Stimulated activated CD8-positive, alpha-beta memory T cell treated with anti-CD3 and anti-CD28 coated beads, Interleukin-7, amount 100 ng/mL, for 1 hour (primary cell): ENCODE measurements at places on chromosomes 11 and 22.

DNA sequence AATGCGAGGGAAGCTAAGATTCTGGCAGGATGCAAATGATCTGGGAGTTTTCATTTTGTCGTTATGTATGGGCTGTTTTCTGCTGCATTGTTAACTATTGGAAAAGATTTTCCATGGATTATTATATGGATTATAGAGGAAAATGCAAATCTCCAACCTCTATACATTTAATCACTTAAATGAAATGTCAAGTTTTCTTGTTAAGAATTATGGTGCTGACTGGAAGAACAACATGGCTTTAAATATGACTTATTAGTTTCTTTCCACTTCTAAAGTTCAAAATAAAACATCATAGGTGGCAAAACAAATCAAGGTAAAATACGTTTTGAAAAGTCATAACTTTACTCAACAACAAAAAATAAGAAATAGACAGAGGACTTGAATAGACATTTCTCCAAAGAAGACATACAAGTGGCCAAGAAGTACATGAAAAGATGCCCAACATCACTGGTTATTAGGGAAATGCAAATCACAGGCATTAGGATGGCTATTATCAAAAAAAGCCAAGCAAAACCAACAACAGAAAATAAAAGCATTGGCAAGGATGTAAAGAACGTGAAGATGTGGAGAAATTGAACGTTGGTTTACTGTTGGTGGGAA, 56.2 kb upstream of the CLDN5 start:
- DNase-seq: no peak

DNA sequence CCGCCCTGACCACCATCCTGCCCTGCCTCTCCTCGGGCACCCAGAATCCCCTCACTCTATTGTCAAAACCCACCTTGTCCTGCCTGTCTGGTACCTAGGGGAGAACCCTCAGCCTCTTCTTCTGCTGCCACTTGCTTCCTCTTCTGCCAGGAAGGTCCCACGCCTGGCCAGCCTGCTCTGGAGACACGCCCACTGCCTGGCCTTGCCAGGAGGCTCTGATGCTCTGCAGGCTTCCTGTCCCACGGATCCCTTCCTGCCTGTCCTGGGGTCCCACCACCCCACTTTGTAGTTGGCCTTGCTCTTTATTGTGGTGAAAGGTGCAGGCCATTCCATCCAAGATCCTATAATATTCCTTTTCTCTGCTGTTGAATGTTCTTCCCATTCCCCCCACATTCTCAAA, 63.4 kb downstream of the BMAL1 start:
- no peak for DNase-seq

- DNase-seq: no peak
Measured at GRCh38 chr11:19437760-19438159, 197.0 kb upstream of the E2F8 start.

- DNase-seq: no peak
Measured at GRCh38 chr11:45248501-45249011, 37.6 kb downstream of the SYT13 start.

DNA sequence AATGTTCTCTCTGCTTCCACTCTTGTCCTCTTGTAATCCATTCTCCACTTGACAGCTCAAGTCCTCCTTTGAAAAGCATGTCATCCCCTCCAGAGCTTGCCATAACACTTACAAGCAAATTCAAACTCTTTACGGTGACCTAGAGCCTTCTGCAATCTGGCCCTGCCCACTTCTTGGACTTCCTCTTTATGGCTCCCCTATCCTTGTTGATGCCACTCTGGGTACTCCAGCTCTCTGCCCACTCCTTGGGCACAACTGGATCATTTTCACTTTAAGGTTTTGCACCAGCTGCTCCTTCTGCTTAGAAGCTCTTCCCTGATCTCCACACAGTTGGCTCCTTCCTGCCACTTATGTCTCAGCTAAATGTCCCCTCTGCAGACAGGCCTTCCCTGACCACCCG, 217.9 kb downstream of the DSCAML1 start:
- no peak for DNase-seq

DNA sequence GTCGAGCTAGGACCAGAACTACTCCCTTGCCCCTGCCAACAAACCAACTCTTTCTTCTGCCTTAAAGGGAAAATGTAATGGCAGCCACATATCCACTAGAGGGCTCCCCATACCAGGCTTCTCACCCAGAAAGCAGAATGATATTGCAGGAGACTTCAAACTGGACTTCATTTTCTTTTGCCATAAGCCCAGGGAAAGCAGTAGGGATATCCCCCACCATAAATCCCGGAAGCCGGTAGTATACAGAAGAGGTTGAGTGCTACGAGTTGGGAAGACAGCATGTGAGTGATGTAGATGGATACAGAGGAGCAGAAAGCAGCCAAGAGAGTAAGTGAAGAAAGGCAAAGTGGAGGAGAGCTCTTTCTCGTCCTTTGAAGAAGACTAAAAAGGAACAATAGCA, 12.1 kb downstream of the PLAAT5 start:
- DNase-seq: peak; percentile 13

DNA sequence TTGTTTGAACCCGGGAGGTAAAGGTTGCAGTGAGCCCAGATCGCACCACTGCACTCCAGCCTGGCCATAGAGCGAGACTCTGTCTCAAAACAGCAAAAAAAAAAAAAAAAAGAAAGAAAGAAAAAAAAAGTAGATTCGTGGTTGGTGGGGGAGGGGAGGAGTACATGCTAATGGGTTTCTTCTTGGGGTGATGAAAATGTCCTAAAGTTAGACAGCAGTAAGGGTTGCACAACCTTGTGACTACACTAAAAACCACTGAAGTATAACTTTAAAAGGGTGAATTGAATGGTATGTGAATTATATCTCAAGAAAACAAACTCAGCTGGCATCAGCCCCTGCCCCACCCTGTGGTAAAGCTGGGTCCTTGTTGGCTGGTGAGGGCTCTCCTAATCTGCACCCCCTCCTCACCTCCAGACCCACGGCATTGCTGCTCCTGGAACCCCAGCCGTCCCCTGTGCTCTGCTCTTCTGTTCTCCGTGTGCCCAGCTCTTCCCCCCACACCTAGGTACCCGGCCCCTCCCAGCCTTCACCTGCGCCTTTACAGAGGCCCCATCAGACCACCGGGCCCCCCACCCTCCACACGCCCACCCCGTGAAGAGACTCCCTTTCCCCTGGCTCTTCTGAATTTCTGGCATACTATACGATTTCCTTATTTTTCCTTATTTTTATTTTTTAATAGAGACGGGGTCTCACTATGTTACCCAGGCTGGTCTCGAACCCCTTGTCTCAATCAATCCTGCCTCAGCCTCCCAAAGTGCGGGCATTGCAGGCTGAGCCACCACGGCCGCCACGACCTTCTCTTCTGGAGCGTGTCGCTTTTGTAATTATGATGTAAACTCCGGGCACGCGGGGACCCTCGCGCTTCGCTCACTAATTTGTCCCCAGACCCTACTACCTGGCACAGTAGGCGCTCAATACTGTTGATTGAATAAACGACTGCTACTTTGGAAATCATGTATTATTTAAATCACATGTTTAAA, 924 bp upstream of the FADD start:
- DNase-seq: no peak

GRCh38 chr11:65541093-65541982, 16.5 kb downstream of the SCYL1 start:
- DNase-seq: no peak

- no peak for DNase-seq
Measured at GRCh38 chr11:129595038-129595962, 219.7 kb downstream of the BARX2 start.

GRCh38 chr11:107457205-107457557, 444 bp downstream of the CWF19L2 start:
- DNase-seq: no peak

- DNase-seq: no peak
Measured at GRCh38 chr11:103266167-103266831, 157.1 kb downstream of the DYNC2H1 start.

DNA sequence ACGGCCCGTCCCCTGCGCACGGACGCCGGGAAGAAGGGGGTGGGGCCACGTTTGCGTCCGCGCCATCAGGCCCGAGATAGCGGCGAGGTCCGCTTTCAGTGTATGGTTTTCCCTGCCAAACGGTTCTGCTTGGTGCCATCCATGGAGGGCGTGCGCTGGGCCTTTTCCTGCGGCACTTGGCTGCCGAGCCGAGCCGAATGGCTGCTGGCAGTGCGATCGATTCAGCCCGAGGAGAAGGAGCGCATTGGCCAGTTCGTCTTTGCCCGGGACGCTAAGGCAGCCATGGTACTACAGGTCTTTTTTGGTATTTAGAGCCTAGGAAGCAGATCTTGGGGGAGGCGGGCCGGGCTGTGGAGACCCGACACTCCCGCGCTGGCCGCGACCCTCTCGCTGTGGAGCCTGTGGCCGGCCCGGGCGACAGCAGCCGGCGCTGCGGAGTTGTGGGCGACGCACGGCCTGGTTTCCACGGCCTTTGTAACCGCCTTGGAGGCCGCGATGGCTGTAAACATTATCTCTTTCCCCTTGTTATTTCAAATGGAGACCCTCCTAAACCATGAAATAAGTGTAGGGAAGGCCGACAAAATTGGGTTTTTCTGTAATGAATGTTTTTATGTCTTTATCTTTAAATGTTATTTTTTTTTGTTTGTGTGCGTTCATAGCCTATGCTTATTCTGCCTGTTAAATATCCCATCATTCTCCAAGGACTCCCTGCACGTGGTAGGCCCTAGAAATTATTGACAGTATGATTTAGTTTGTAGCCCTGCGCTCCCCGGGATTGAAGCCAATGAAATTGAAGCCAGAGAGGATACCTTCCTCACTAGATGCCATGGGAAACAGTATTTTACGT, at the start of gene AASDHPPT:
AASDHPPT (plus strand) TSS at position 54 of the 847 bp plus-strand sequence; CDS start at position 103, 49 bp downstream.
- DNase-seq: no peak

DNA sequence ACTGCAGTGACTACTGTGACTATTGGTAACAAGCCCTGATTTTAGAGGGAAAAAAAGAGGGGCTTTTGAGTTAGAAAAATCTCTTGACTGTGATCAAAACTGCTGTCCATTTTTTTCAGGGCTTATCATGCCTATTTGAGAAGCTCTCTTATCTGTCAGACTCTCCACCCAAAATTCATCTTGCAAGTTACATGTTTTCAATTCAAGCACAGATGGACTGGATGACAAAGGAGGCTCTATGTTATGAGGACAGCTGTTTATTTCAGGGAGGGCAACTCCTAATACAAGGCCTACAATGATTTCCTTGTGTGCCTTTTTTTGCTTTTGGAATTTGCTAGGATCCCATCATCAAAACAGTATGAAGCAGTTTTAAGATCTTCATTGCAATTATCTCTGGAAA, 35.2 kb upstream of the USP47 start:
- no peak for DNase-seq

GRCh38 chr11:18367431-18367830, 26.9 kb upstream of the LDHA start:
- no peak for DNase-seq

DNA sequence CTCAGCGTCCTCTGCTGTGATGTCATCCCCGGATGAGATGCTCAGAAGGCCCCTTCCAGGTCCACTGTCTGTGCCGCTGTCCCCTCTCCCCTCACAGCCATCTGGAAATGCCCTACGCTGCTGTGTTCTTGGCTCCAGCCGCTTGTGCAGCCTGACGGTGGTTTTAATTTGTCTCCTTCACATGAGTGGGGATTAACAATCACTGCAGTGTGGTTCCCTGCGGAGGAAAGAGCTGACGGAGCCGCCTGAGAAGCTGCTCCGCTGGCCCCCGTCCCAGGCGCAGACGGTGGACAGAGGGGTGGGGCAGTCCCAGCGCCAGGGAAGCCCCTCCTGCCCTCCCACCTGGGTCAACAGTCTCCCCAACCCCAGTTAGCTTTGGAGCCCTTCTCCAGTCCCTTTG, 67.5 kb upstream of the PHF21B start:
- no peak for DNase-seq

DNA sequence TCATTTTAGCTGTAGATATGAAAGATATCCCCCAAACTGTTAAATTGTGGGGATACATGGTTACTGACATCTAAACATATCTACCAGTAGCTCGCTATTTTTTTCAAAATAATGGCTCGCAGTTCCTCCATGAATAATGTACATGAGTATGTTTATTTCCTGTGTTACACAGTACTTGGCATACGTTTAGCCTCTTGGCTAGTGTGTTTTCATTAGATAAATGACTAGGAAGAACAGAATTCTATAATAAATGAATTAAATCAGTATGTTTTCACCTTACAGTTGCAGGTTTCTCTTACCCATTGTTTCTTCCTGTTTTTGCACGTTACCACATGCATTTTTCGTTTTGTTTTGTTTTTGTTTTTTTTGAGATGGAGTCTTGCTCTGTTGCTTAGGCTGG, 21.8 kb downstream of the RNF169 start:
- no peak for DNase-seq

DNA sequence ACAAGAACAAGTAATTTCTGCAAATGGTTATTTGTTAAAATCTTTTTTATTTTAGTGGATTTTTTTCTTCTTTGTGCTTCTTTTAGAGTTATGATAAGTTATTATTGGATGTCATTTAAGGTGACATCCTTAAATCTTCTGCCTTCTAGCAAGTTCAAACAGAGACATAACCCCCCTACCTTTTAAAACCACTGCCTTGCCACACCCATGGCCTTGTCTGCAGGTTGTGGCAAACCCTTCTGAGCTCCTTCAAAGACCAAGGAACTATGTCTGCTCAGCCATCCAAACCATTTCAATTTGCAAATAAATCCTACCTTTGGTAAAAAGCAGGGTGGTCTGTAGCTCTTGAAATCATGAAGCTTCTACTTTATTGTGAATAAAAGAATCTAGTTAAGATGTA, 241.6 kb downstream of the FAM76B start:
- no peak for DNase-seq

- no peak for DNase-seq
Measured at GRCh38 chr22:26576026-26576680, 13.8 kb downstream of the TPST2 start.

DNA sequence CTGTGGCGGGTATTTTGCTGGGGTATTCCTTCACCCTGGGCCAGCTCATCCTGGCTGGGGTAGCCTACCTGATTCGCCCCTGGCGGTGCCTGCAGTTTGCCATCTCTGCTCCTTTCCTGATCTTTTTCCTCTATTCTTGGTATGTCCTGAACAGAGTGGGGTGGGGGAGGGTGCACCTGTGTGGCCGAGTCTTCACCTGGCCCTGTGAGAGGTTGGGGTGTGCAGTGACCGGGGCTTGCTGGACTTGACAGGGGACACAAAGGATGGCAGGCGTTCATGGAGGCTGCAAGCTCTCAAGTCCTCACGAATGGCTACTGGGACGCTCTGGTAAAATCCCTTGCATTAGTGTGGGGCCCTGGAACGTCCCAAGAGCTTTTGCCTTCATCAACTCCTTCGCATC, 39.3 kb downstream of the CAPN1 start:
- DNase-seq: no peak

GRCh38 chr11:12381875-12382274, 4.5 kb downstream of the PARVA start:
- no peak for DNase-seq

- no peak for DNase-seq
Measured at GRCh38 chr11:65376138-65376713, 6.2 kb downstream of the SLC25A45 start.

- no peak for DNase-seq
Measured at GRCh38 chr22:38352436-38352835, 35.2 kb upstream of the CSNK1E start.

- no peak for DNase-seq
Measured at GRCh38 chr22:35840302-35840739, 122.6 kb downstream of the APOL5 start.

GRCh38 chr22:42243802-42244060, 26.7 kb downstream of the TCF20 start:
- DNase-seq: no peak

- DNase-seq: no peak
Measured at GRCh38 chr22:41290262-41291221, 4.6 kb upstream of the RANGAP1 start.

- DNase-seq: no peak
Measured at GRCh38 chr22:40479126-40479800, 108.9 kb downstream of the SGSM3 start.
